ENCODE measurements at places on chromosomes 6 and 20. TPM values are rescaled to one million over a fixed set of nuclear protein-coding genes. Genes with fewer than 3 reads are reported as not detected.

DNA sequence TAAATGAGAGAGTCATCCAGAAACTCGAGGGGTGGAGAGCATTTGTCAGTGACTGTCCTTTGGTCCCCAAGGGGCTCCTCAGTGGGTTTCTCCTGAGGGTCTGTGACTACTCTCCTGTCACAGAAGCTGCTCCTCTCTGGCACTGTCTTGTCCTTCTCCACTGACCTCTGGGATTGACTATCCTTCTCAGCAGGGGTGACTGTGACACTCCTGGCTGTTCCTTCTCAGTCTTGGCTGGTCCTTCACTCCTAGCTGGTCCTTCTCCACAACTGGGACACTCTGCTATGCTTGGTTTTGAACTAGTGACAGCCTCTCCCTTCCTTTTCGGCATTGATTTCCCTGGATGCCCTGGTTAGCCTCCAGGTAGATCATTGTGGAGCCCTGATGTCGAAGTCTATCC lies 33.5 kb downstream of the DYNLT1 start:
- DNase-seq, result no peak

GRCh38 chr20:36591281-36591680 lies 14.3 kb upstream of the RAB5IF start:
- DNase-seq, result no peak

PHACTR3 gene
- polyA plus RNA-seq, result 8.3 TPM

GRCh38 chr6:98724537-98724936 lies 109.8 kb upstream of the POU3F2 start:
- no peak for DNase-seq

BNIP5 gene
- polyA plus RNA-seq, result 11.2 TPM

CYP21A2 gene
- polyA plus RNA-seq, result 1.5 TPM
